Left ventricle myocardium inferior (tissue), 1 donor: ENCODE measurements at places on chromosomes 7 and 10. TPM values are rescaled to one million over a fixed set of nuclear protein-coding genes. Genes with fewer than 3 reads are reported as not detected.
A peak's percentile ranks its signal among the peaks of the same experiment; 100 is the strongest.

GRCh38 chr10:67965456-67965855 is 81.0 kb downstream of the SIRT1 start:
- H3K4me3 ChIP-seq = no peak overlapping the region
- peaks cover 9% of the 10 kb centered on the region for H3K4me1 ChIP-seq
- H3K27me3 ChIP-seq = no peaks in the 10 kb centered on the region
- H3K36me3 ChIP-seq = peaks cover 37% of the 10 kb centered on the region

DNA sequence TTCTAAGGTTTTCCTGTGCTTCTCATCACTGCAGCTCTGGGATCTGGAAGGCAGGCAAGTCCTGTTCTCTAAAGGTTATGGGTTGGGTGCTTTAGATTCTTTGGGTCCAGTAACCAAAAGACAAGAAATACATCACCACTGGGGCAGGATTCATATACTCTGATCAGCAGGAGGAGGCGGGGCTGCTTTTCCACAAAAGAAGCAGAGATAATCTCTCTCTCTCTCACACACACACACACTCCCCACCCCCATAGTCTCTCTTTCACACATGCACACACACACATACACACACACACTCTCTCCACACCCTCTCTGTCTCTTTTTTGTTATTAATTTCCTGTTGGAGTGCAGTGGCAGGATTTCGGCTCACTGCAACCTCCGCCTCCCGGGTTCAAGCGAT is 13.0 kb upstream of the ACBD5 start:
- no peak for DNase-seq
- H3K4me3 ChIP-seq = no peak overlapping the region
- H3K4me1 ChIP-seq = peaks cover 11% of the 10 kb centered on the region
- no peaks in the 10 kb centered on the region for H3K36me3 ChIP-seq
- H3K27ac ChIP-seq = no peak overlapping the region

GRCh38 chr10:127257395-127257794 is 61.0 kb upstream of the INSYN2A start:
- no peak overlapping the region for H3K27ac ChIP-seq
- DNase-seq = no peak
- H3K36me3 ChIP-seq = peaks cover 31% of the 10 kb centered on the region
- no peak overlapping the region for H3K4me3 ChIP-seq
- peaks cover 7% of the 10 kb centered on the region for H3K4me1 ChIP-seq
- H3K27me3 ChIP-seq = no peaks in the 10 kb centered on the region

- H3K4me1 ChIP-seq = no peaks in the 10 kb centered on the region
- DNase-seq = no peak
- H3K27ac ChIP-seq = no peak overlapping the region
- H3K27me3 ChIP-seq = no peaks in the 10 kb centered on the region
- no peak overlapping the region for H3K4me3 ChIP-seq
These were observed 225.7 kb downstream of the PLXDC2 start for GRCh38 chr10:20041931-20042330.

- DNase-seq = no peak
- H3K36me3 ChIP-seq = no peaks in the 10 kb centered on the region
- no peak overlapping the region for H3K4me3 ChIP-seq
- no peaks in the 10 kb centered on the region for H3K4me1 ChIP-seq
- no peak overlapping the region for H3K27ac ChIP-seq
These were observed 181.8 kb downstream of the DNAJB6 start for GRCh38 chr7:157518514-157519175.

DNA sequence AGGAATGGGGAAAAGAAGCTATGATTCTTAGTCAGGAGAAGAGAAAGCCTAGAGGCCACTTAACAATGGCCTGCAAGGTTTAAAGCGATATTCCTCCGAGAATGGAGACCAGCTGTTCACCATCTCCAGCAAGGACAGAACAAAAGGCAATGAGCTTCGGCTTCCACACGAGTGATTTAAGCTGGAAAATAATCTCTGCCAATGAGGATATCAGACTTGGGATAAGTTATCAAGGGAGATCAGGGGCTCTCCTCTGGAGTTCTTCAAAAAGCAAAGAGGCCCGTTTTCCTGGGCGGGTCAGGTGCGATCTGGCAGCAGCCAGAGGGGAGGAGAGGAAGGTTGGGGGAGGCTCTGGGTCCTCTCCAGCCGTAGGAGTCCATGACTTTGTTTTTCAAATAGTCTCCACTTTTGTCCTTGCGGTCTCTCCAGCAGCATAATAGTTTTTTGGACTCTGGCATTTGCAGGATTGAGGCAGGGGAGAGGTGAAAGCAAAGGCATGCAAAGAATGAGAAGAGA is 211.3 kb downstream of the SKIDA1 start:
- no peak overlapping the region for H3K4me3 ChIP-seq
- H3K4me1 ChIP-seq = peaks cover 37% of the 10 kb centered on the region
- no peaks in the 10 kb centered on the region for H3K27me3 ChIP-seq
- H3K27ac ChIP-seq = peak overlapping the region; percentile 62
- no peaks in the 10 kb centered on the region for H3K36me3 ChIP-seq

DNA sequence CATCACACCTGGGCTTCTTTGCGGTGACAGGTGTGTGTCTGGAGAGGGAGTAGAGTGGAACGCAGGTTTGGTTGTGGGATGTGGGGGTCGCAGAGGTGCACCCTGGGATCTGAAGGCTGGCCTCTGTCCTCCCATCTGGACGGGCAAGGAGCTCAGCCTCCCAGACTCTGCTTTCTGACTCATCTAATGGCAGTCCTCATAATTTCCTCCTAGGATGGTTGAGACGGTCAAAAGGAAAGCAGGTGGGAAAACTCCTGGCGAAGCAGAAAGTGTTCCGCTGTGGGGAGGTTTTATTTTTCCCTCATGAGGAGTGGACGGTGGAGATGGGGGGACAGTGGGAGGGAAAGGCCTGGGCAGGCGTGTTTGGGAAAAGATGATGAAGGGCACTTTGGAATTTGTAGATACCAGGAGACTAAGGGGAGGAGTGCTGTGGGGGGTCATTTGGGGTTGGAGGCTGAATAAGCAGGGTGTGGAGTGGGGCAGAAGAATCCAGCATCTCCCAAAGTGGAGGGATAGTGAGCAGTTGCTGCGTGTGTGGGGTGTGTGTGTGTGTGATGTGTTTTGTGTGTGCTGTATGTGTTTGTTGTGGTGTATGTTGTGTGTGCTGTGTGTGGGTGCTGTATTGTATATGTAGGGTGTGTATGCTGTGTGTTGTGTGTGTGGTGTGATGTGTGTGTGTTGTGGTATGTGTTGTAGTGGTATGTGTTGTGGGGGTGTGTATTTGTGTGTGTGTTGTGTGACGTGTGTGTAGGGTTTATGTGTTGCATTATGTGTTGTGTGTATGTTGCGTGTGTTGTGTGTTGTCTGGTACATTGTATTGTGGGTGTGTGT is 97.2 kb upstream of the PODXL start:
- no peak for DNase-seq
- peaks cover 44% of the 10 kb centered on the region for H3K4me1 ChIP-seq

GRCh38 chr10:15539262-15539661 is 168.2 kb upstream of the FAM171A1 start:
- no peaks in the 10 kb centered on the region for H3K4me1 ChIP-seq
- no peak overlapping the region for H3K4me3 ChIP-seq
- no peak for DNase-seq
- no peak overlapping the region for H3K27ac ChIP-seq

DNA sequence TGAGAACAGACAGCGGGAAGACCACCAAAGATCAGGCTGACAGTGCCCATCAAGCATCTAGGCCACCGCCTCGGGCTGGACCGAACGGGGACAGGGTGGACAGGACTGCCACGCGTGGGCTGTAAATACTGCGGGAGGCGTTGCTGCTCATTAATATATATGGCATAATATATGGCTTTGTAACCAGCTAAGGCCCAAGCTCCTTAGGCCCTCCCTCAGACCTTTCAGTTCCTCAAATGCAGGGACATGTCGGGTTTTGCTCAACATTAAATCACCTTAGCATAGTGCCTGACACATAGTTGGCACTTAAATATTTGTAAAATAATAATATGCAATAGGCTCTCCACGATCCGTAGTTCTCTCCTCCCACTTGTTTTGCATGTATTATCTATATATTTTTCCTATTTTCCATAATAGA is 402 bp upstream of the TMEM168 start:
- H3K27me3 ChIP-seq = no peaks in the 10 kb centered on the region
- H3K4me3 ChIP-seq = peak overlapping the region; percentile 97
- H3K36me3 ChIP-seq = no peaks in the 10 kb centered on the region

The AKR1C3 gene
- total RNA-seq = 27.1 TPM

The PRTFDC1 gene
- total RNA-seq = 1.5 TPM

The LRRC61 gene
- 4.3 TPM for total RNA-seq

The GTPBP10 gene
- 24.2 TPM for total RNA-seq

The LRMDA gene
- 18.7 TPM for total RNA-seq

The TWIST1 gene
- total RNA-seq = 1.3 TPM

The HOXA4 gene
- total RNA-seq = not detected
